ENCODE measurements at places on chromosomes 4 and X.

- ATAC-seq, result peak; percentile 19
These were observed at the start of gene KLHL4 for GRCh38 chrX:87517571-87518141. KLHL4 (plus strand) TSS chrX:87517802; CDS start chrX:87517894, 92 bp downstream.

DNA sequence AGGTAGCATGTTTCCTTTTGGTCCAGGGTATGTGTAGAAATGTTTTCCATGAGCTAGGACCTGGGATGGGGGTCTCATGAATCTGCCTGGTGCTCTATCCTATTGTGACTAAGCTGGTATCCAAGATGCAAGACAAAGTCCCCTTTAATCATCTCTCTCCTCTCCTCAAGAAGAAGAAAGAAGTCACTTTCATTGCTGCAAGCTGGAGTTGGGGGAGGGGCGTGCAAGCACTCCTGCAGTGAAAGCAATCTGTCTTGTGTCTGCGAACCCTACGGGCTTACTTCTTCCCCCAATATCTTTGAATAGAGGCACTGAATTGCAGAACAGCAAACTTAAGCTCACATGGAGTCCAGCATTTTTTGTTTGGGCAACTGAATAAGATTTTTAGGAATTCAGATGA, 27.2 kb upstream of the GRPR start:
- no peak for ATAC-seq

DNA sequence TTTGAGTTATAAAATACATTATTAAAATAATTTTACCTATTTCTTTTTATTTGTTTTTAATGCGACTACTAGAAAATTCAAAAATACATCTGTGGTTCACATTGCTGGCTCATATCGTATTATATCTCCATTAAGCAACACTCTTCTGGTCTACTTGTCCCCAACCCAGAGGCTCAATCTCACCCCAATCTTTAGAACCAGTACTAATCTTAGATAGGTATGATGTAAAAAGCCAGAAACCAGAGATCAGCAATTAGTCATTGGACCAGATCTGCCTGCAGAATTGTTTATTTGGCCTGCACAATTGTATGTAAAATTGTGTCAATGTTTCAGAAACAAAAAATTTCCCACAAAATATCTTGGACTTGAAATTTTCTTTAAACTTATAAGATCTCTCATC, 155.5 kb upstream of the BMP3 start:
- no peak for ATAC-seq

DNA sequence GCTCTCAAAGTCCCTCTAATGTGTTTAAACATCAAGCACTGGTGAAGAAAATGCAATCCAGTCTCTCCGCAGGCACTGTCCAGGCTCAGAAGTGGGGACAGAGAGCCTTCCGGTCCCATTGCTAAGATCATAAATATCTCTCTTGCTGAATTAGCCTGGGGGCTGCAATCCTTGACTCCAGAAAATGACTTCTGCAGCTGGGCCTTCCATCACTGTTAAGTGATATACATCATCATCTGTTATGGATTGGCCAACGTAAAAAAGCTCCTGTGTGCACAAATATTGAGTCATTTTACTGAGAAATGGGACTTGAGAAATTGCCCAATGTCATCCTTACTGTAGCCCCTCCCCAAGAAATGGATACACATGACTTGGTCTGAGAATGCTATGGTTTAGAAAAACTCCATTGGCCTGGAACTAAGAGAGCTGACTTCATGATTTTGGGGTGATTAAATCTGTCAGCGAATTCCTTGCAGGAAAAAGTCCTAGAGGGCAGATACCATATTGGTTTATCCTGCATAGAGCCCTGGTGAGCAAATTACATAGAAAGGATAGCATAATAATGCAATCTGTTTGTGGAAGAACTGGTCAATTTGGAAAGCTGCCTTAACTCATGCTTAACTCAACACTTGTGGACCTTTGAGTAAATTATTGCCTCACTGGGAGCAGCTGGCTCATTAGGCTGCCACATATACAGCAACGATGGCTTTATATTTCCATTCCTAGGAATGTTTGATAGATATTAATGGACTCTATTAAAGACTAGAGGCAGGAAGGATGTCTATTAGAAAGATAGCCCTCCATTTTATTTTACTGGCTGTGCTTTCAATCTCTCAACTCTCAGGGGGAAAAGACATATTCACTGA, 346.1 kb downstream of the GBA3 start:
- ATAC-seq, result no peak

GRCh38 chrX:104173841-104174240, 7.6 kb downstream of the FAM199X start:
- ATAC-seq, result no peak

- ATAC-seq, result no peak
These were observed 61.2 kb upstream of the AFAP1 start for GRCh38 chr4:8000721-8001491.

DNA sequence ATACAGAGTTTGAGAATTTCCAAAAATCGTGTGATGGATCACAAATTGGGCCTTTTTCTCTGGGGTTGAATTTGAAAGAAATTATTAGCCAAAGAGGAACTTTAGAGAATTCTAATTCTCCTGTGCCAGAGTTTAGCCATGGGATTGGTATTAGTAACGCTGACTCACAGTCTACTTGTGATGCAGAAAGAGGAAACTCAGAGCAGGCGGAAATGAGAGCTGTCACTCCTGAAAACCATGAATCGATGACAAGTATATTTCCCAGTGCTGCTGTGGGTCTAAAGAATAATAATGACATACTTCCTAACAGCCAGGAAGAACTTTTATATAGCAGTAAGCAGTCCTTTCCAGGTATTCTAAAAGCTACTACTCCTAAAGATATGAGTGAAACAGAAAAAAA, 64.9 kb downstream of the N4BP2 start:
- peak; percentile 97 for ATAC-seq

- peak; percentile 65 for ATAC-seq
These were observed 107.0 kb downstream of the CT47B1 start for GRCh38 chrX:120768681-120769080.

DNA sequence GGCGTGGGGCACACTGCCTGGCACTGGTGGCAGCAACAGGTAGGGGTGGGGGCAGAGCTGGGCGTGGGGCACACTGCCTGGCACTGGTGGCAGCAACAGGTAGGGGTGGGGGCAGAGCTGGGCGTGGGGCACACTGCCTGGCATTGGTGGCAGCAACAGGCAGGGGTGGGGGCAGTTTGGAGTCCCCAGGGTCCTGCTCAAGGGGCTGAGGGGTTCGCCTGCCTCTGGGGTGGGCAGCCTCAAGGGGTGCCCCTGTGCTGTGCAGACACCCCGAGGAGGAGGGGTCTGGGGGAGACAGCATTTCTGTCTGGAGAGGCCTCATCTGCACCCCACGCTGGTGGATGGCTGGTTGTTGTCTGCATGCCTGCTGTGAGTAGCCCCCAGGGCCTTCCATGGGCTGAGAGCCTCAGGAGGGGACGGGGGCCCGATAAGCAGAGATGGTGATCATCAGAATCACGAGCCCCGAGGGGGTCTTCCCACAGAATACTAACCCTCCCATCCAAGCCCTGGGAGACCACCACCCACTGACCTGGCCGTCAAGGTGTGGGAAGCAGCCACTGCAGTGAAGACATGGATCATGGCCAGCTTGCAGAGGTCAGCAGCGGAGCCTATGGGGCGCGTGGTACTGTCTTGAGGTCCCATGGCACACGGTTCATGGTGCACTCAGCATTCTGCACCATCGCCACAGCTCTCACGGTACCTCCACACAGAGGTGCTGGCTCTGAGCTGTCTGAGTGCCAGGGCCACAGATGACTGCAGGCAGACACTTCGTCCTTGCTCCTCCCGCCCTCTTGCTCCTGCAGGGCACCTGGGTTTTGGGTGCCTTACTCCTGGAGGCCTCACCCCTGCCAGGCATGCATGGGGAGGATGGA, 21.5 kb downstream of the NAT8L start:
- ATAC-seq, result no peak

DNA sequence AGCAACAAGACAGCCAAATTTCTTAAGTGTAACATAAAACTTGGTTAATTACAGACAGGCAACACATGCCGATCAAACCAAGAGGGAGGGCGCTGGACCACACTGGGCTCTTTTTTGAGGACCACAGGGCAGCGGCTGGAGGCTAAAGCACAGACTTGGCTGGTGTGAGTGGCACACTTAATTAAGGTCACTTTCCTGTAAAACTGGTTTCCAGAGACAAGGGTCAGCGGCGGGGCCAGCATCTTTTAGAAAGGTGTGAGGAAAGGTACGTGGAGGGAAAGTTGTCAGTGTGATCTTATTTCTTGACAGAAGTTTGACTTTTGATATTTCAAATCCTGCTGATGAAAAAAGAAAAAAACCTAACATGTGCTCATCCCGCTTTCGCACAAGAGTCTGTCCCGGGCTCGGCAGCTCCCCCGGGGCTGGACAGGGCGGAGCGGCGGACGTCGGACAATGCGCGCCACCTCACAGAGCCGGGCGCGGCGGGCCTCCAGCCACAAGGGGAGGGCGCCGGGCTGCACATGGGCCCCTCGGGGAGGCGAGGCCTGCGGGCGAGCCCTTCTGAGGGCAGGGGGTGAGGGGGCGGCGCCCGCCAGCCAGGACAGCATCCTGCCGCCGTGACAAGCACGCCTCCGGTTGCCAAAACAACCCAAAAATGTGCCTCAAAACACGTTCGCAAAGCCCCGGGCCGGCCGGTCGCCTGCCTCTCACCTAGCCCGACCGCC, 660 bp upstream of the HSPA4L start:
- ATAC-seq, result peak; percentile 49

DNA sequence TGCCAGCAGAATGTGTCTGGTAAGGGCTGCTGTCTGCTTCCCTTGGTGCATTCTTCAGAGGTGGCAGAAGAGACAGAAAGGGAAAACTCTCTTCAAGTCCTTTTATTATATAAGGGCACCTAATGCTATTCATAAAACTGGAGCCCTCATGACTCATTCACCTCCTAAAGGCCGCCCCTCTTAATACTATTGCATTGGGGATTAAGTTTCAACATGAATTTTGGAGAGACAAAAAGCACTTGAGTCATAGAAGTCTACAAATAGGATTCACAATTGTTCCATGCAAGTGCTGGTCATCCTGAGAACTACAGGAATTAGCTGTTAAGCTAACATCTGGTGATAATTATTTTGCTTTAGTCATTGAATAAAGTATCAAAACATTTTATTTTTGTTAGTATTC, 349.5 kb downstream of the HS3ST1 start:
- no peak for ATAC-seq

- ATAC-seq, result no peak
These were observed 2.4 kb downstream of the AGTR2 start for GRCh38 chrX:116172976-116173375.

DNA sequence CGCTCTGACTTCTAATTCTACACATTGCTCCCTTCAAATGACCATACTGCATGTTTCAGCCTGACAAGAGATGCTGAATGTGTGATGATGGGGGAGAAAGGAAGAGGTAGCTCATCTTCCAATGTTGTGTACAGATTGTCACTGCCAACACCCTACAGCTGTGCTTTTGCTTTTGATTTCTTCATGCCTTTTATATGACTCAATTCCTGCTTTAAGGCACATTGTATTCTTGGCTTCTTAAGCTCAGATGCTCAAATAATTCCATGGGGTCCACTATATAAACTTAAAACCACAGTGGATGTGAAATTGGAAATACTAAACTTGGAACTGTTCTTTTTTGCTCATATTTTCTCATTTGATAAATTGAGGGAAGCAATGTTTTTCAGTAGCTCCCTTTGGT, 183.2 kb upstream of the WDFY3 start:
- no peak for ATAC-seq

- peak; percentile 5 for ATAC-seq
These were observed 8.4 kb downstream of the HTRA3 start for GRCh38 chr4:8278009-8278395.

DNA sequence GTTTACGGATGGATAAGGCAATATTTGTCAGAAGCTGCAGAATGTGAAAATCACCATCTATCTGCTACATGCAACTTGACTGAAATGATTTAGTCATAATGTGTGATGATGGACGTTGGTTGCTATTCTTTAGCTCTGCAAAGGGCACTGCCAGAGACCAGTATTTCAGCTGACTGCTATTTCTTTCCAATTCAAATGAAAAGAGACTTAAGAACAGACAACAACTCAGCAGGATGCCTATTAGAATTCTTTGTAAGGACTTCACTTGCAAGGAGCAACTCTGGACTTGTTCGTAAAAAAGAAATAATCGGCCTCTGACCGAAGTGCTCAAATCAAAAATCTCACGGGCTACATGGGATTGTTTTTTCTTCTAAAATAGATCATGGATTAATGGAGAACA, 262.7 kb downstream of the DHX15 start:
- no peak for ATAC-seq

DNA sequence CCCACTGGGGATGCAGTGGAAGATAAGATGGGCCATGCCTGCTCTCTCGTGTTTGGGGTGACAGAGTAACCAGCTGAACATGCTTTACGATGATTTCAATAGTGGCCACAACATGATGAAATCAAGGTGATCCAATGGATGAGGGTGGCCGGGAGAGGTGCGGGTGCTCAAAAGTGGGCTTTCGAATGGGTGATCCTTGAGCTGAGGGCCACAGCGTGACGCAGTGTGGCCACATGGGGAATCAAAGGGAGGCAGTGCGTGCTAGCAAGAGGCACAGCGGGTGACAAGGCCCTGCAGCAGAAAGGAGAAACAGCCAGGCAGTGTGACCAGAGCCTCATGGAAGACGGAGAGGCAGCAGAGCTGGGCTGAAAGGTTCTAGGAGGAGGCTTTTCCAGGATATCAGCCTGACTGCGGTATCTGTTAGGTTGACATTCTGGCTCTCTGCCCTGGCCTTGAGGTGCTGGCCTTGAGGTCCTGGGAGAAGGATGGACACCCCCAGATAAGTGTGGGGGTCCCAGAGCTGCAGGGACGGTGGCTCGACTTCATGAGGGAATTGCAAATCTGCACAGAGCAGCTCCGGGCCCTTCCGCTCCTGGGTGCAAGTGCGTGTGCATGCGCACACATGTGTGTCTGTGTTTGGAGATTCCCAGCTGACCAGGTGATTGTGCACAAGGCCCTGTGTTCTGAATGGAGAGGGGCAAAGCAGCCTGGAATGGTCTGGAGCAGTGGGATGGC, 38.0 kb upstream of the GPR78 start:
- ATAC-seq, result no peak

DNA sequence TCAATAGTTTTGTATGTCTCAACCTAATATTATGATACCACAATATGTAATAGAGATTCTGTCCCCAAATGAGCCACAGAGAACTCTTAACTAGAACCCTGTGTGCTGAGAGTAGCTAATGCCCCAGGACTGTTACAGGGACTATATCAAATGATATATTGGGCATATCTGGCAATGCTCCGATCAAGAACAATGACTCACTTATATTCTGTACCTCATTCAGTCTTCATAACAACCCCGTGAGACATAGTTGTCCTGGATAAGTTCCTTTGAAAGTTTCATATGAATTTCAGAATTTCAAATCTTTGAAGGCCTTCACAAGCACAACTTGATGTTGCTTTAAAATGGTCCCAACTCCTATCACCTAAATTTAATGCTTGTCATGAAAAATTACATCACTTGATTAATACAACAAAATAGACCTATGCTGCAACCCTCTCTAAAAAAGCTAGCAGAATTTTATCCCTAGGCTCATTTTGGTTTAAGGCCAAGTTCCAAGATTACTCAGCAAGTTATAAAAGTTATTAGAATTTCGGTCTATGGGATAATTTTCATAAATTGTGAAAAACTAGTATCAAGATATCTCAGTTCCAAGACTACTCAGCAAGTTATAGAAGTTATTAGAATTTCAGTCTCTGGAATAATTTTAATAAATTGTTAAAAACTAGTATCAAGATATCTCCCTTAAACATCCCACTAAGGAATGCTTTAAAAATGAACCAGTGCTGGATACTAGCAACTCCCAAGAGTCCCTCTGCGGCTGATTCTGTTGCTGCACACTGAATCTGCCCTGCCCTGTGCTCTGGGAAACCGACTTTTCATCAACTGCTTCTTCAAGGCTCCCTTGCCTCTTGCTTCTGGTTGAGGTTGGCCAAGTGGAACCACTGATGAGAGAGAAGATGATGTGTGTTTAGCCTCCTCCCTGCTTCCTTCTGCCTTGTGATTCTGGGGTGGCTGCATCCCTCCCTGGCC, 6.0 kb upstream of the ANXA3 start:
- ATAC-seq, result peak; percentile 71

Measured in SK-N-SH treated with all-trans-retinoic acid at 6 μM for 48 hours (cell line).